ENCODE measurements at places on chromosomes 3 and 15.
A peak's percentile ranks its signal among the peaks of the same experiment; 100 is the strongest.

DNA sequence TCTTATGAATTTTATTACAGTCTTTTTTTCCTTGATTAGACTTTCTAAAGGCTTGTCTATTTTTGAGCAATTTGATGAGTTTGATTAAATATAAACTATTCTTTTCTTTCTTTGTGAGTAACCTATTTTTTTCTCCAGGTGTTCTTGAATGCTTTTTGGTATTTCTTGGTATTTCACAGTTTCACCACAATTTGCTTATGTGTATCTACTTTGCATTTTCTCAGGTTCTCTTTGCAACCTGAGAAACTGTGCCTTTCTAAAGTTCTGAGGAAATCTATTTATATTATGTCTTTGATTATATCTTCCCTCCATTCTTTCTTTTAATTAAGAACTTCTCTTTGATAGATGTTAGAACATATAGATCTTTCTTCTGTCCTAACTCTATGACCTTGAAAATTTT lies 117.1 kb upstream of the MLF1 start:
- DNase-seq, result no peak

- peak; percentile 52 for DNase-seq
Measured at GRCh38 chr3:186790261-186790981, 7.0 kb downstream of the EIF4A2 start.

- DNase-seq, result peak; percentile 24
Measured at GRCh38 chr3:185250247-185250646, 3.6 kb downstream of the EHHADH start.

- DNase-seq, result no peak
Measured at GRCh38 chr15:60118146-60118545, 114.0 kb downstream of the FOXB1 start.

GRCh38 chr15:95875121-95875643 lies 455.3 kb upstream of the NR2F2 start:
- DNase-seq, result peak; percentile 47

- DNase-seq, result no peak
Measured at GRCh38 chr3:20064796-20065564, 24.7 kb downstream of the KAT2B start.

- no peak for DNase-seq
Measured at GRCh38 chr3:128551451-128551850, 58.5 kb upstream of the GATA2 start.

DNA sequence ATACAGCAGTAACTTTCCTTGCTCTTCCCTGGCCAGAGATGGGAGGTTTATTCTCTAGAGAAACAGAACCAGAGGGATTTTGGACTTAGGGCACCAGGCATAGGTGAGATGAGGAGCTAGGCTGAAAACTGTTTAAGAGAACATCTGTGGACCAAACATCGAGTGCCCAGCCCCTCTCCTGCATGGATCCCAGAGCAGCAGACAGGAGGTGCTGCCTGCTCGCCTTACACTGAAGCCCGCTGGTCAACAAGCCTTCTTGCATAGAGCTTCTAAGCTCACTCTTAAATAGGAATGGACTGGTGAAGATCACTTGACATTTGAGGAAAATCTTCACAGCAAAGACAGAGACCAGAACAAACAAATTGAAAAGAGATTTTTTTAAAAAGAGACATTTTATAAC lies 41.2 kb downstream of the PARP15 start:
- DNase-seq, result no peak

DNA sequence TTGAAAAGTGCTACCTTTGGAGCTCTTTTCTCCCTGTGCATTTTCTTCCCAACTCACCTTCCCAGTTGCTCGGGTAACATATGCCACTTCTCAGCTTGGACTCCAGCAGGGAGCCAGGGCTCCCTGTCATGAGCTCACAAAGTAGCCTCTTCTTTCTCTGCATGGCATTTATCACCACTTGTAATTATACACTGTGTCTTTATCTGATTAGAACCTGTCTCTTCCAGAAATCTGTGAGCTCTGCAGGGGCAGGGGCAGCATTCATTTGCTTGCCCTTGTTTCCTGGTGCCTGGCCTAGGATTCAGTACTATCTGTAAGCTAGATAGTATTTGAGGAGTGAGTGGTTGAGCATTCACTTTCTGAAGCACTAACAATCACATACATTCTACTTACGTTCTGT lies 100.9 kb downstream of the CLSTN2 start:
- no peak for DNase-seq

- DNase-seq, result peak; percentile 54
Measured at GRCh38 chr3:190429681-190430080, 20.0 kb downstream of the TMEM207 start.

- DNase-seq, result no peak
Measured at GRCh38 chr15:95825671-95826411, 504.7 kb upstream of the NR2F2 start.

DNA sequence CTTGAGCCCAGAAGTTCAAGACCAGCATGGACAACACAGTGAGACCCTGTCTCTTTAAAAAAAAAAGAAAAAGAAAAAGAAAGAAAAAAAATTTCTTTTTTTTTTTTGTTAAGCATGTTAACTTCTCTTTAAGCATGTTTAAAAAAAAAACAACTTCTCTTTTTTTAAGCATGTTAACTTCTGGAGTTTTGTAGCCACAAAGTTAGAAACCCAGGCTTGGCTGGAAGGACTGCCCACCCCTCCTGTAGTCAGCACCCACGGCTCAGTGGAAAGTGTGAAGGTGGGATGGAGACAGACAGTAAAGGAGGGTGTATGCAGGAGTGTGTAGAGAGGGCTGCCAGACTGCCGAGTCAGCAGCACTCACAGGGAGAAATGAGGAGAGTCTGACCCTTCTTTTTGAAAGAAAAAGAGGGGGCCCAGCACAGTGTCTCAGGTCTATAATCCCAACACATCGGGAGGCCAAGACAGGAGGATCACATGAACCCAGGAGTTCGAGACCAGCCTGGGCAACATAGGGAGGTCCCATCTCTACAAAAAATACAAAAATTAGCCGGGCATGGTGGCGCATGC lies 33.2 kb downstream of the GOLGA8S start:
- no peak for DNase-seq

DNA sequence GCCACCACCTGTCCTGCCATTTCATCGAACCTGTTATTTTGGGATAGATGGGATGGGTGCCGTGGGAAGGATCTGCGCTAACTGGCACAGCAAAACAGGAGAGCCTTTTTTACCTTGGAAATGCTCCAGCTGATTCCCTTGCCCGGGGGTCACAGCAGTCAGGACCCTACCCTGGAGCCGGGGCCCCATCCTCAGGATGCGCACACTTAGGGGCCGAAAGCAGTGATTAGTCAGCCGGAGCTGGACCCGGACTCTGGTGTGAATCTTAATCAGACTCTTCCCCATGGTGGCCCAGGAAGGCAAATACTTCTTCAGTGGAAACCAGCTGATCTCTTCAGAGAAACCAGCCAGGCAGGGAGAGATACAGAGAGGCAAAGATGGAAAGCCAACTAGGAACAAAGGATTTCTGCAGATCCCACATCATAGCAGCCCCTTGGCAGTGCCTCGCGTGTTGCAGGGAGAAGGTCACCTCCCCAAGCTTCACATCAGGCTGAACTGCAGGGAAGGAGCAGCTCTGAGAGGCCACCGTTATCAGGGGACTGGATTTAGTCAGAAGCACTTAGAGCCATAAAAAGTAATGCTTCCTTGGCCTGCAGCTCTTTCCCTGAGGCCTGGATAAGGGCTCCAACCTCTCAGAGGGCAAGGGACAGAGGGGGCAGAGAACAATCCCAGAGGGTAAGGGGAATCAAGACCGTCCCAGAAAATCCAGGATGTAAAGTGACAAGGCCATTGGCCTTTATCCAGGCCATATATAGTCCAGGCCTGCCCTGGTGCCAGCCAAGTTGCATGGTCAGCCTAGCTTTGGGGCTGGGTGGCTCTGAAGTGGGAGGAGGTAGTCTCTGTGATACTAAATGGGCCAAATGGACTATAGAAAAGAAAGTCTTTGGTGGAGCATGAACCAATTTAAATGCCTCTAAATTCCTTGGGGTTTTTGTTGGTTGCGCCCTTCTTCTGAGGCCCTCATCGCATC lies 52.9 kb downstream of the WDR76 start:
- no peak for DNase-seq

DNA sequence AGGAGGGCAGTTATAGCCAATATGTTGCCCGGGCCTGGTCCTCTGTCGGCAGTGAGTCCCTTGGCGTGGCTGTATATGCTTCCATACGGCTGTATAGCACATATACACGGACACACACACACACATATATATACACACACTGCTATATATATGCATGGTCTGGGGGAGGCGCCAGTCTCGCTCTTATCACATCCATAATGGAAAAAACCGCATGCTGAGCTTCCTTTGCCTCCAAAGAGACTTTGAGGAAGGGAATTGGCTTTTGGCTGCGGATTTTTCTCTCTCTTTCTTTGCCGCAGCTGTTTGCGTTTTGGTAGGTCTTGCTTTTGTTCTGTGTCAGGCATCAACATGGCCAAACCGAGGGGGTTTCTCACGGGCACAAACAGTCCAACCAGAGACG lies 11.3 kb upstream of the TMEM115 start:
- peak; percentile 55 for DNase-seq

- no peak for DNase-seq
Measured at GRCh38 chr15:89860891-89861290, 32.9 kb downstream of the AP3S2 start.

- peak; percentile 96 for DNase-seq
Measured at GRCh38 chr3:171225708-171226107, 199.2 kb upstream of the SLC2A2 start.

GRCh38 chr15:69107025-69107620 lies 53.3 kb upstream of the GLCE start:
- DNase-seq, result no peak

DNA sequence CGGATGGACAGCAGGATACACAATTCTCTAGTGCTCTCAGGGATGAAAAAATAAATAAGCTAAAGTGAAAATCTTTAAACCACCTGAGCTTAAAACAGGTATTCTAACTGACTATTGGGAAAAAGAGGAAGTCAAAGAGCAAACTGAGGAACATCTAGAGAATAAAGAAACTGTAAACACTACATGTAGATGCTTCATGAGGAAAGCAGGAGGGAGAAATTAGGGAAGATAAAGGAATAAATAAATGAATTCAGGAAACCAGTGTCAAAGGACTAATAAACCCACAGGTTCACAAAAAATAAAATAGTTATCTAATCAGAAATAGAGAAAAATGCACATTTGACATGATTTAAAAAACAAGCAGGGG lies 525 bp upstream of the MCCC1 start:
- no peak for DNase-seq

- DNase-seq, result peak; percentile 91
Measured at GRCh38 chr3:188631291-188632010, 477.5 kb downstream of the LPP start.

DNA sequence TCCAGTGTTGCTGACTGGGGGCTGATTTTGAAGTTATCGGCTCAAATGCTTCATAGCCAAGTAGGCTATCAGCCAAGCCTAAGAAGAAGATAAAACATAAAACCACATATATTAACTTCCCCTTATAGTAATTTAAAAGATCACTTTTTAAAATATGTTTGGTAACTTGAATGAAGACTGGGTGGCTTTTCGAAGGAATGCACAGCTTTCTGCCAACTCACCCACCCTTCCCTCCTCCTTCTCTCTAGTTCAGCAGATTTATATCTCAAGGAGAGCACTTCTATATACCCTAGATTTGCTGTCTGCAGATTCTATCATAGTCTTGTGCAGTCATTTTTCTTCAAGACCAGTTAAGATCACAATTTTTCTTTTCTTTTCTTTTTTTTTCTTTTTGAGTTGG lies 189.4 kb upstream of the CHRM5 start:
- no peak for DNase-seq

DNA sequence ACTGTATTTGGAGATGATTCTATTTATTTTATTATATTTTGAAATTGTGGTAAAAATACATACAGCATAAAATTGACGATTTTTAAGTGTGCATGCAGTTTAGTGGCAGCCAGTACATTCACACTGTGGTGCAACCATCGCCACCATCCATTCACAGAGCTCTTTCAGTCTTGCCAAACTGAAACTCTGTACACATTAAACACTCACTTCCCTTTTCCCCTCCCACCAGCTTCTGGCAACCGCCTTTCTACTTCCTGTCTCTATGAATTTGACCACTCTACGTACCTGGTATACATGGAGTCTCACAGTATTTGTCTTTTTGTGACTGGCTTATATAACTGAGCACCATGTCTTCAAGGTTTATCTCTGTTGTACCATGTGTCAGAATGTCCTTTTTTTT lies 303.3 kb upstream of the ATP10A start:
- no peak for DNase-seq

Data from fibroblast of skin of right biceps (primary cell).